ENCODE measurements at places on chromosomes 1 and 21. TPM values are rescaled to one million over a fixed set of nuclear protein-coding genes. Genes with fewer than 3 reads are reported as not detected.

Gene SYTL1
- total RNA-seq: 3.2 TPM

Gene SH2D2A
- not detected for total RNA-seq

Gene PPP2R5A
- 30.7 TPM for total RNA-seq

Gene GNAT2
- not detected for total RNA-seq

Gene HMCN1
- total RNA-seq: 1.5 TPM

Gene ATPAF1
- 108 TPM for total RNA-seq

Gene KRTAP6-3
- total RNA-seq: not detected

Gene TEX38
- total RNA-seq: not detected

Gene TAF13
- total RNA-seq: 54.4 TPM

Gene RIMS3
- total RNA-seq: 288 TPM

Gene HNRNPR
- total RNA-seq: 119 TPM

Gene SUCO
- total RNA-seq: 37.8 TPM

Gene OPTC
- total RNA-seq: not detected

Gene KCNH1
- total RNA-seq: 76.5 TPM

Gene PTPRC
- 7.1 TPM for total RNA-seq

Gene CENPF
- 1.7 TPM for total RNA-seq

Gene ANGPTL3
- total RNA-seq: not detected

Gene OR14K1
- not detected for total RNA-seq

Gene ERICH3
- 28.9 TPM for total RNA-seq

Gene ADCY10
- total RNA-seq: 2.9 TPM

Gene S100A8
- 272 TPM for total RNA-seq

Gene MYBPH
- not detected for total RNA-seq

Gene YY1AP1
- 119 TPM for total RNA-seq

Data from dorsolateral prefrontal cortex (tissue), 122 donors.